EL (cell line): ENCODE measurements at places on chromosomes 2 and 18.

GRCh38 chr2:66156171-66156570 is 278.8 kb upstream of the MEIS1 start:
- no peak for DNase-seq

DNA sequence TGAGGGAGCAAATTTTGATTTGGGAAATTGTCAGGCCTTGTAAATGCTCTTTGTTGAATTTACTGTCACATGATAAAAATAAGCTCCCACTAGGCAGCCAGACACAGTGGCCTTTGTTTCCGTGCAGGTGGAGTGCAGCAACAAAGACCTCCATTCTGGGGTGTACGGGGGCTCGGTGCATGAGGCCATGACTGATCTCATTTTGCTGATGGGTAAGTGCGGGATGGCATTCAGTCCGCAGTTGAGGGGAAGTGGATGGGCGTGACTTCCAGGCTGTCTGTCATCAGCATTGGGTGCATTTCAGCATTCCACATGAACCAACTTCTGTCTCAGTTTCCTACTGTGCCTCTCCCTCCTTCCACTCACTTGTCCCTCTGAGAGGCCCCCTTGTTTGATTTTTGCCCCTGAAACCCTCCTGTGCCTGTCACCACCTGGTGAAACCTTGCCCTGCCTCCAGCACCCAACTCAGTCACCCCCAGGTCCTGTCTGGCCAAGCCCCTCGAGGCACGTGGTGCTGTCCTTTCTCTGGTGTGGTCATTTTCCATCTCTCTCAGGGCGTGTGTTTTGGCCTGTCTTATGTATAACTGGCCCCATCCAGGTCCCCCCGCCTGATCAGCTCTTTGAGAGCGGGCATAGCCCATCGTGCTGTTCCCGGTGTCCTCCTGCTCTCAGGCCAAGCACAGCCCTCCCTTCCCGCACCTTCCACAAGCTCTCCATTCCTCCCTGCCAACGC is 16.3 kb downstream of the CNDP2 start:
- no peak for DNase-seq

- no peak for DNase-seq
Measured at GRCh38 chr2:44718431-44718830, 223.1 kb upstream of the SIX3 start.

- no peak for DNase-seq
Measured at GRCh38 chr18:13260935-13261640, 42.5 kb downstream of the LDLRAD4 start.

DNA sequence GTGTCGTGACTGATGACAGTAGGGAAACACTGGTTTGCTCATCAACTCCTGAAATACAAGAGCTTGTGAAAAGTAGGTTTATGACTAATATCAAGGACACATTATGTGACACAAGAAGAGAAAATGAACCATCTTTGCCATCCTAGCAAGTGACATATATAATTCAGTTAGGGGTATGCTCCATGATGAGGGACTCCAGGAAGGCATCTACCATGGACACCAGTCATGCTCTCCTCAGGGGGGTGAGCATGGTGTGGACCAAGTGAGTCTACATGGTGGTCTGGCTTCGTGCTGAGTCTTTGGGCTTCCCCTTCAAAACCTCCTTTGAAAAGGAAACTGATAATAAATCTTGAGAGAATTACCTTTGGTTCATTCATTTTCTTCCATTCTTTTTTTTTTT is 11.7 kb upstream of the SERPINB5 start:
- no peak for DNase-seq

DNA sequence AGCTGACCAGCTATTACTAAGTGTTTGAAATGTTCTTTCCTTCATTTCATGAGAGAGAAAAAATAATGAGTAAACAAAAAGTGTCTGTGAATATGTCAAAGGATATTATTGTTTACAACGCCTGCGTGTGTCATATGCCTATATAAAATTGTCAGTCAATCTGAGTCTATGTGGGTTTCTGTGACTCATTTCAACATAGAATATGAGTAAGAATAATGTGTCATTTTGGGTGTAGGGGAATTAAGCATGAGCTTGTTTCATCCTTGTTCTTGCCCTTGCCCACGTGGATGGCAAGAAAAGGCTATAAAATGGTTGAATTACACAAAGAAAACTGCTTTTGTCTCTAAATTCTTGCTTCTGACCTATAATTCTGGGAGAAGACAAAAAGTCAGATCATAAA is 466.0 kb downstream of the PTH2R start:
- no peak for DNase-seq

DNA sequence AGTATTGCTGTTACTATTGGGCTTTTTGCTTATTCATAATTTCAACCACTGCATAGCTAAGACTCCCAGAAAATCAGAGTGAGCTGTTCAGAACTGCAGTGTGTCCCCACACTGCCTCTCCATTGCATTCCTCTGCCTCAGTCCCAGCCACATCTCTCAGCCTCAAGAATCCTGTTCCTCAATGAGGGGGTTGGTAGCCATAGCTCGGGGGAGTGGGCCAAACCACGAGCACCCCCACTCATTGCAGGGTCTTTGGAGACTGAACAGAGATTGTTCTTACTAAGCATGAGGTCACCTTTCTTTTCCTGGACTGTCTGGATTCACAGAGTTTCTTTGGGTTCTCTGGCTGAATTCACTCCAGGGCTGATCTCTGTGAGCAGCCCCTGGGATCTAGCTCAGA is 161.1 kb downstream of the GFPT1 start:
- DNase-seq: no peak

DNA sequence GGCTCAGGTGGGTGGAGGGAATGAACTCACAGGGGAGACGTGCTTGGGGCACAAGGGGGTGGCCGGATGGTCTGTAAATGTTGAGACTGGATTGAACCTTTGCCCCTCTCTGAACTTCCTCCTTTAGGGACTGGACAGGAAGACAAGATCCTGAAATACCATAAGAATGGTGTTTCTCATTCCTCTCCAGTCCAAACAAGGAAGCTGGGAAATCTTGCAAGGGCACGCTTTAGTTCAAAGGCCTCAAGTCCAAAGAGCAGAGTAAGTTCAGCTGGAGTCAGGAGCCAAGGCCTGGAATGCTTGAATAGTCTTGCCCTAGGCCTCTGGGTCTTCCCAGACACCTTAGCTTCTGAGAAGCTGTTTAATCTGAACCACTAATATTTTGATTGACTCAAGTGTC is 52.4 kb upstream of the SIX3 start:
- DNase-seq: no peak

DNA sequence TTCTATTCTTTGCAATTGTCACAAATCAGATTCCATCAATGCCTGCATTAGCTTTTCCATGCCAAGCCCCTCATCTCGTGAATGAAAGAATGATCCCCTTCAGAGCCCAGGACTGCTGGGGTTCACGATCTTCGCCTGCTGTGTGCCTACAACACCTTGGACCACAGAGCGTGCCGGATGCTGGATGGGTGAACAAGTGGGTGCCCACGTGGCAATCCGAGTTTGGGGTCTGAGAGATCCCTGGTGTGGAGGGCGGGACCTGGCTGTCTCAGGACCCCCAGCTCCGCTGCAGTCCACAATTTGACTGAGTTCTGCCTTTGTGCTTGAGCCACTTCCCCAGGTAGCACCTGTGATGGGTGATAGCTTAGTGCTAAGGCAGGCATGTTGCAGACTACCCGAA is 317.0 kb downstream of the GALR1 start:
- DNase-seq: no peak

DNA sequence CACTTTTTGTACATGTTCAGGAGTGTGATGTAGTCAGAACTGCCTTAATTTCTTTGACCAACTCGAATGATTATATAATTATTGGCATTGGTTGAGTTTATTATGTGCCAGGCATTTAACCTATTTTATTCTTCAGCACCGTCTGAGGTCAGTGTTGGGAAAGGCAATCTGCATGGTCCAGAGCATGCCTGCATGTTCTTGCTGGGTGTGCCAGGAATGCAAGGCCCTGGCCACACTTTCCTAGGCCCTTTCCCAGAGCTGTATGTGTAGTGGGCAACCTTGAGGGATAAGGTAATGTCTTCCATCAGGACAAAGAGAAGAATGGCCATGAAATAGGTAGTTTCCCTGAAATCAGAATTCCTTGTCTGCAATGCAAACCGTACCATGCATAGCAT is 9.7 kb upstream of the SNRNP200 start:
- no peak for DNase-seq

GRCh38 chr2:85534099-85534498 is 4.9 kb upstream of the MAT2A start:
- DNase-seq: no peak

- no peak for DNase-seq
Measured at GRCh38 chr2:128716299-128716721, 397.6 kb upstream of the HS6ST1 start.

GRCh38 chr2:143390171-143390570 is 261.0 kb downstream of the ARHGAP15 start:
- no peak for DNase-seq

GRCh38 chr2:159982270-159982669 is 80.1 kb downstream of the PLA2R1 start:
- peak; percentile 63 for DNase-seq

GRCh38 chr18:79509536-79509930 is 113.8 kb downstream of the NFATC1 start:
- DNase-seq: no peak

DNA sequence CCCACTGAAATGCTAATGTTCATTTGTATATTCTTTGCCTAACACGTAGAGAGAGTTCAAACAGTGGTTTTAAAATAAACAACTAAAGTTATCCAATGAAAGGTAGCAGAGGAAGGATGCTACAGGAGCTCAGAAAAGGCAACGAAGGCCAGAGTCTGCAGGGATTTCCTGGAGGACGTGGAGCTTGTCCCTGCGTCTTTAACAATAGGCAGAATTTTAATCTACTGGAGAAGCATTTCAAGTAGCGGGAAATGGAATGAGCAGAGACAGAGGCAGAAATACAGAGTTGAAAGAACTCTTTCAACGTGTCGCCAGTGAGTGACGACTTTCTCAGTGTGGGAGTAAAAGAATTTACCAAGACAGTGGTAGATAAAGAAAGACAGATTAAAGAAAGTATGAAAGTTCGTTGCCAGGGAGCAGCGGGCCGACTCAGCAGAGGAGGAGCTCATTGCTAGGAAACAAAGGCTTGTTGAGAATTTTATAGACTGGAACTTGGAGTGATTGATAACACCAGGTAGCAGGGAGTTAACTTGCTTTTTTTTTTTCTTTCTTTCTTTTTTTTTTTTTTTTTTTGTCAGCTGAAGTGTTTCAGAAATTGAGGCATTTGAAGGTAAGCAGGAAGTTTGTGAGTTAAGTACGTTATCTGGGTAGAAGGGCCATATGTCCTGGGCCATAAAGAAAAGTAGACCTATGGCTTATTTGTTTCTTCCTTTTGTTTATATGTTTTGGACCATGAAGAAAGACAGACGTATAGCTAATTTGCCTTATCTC is 625 bp upstream of the NBAS start:
- peak; percentile 34 for DNase-seq

- no peak for DNase-seq
Measured at GRCh38 chr2:197879812-197880408, 75.5 kb downstream of the PLCL1 start.

DNA sequence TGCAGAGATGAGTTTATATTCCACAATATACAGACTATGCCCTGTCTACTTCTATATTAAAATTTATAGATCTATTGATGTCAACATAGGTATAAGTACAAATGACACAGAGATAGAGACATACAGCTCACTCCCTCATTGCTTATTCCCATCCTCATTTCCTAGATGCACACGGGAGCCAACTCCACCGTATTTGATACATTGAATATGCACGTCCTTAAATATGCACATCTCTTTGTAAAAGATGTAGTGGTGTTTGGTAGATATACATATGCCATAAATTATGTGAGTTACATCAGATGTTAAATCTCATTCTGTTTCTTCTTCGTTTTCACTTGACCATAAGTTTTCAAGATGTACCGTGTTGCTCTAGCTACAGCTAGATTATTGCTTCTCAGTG is 179.2 kb upstream of the RAB6C start:
- no peak for DNase-seq

GRCh38 chr18:77079954-77080682 is 52.5 kb downstream of the MBP start:
- no peak for DNase-seq

- DNase-seq: no peak
Measured at GRCh38 chr2:161988589-161988988, 85.4 kb downstream of the DPP4 start.

- no peak for DNase-seq
Measured at GRCh38 chr2:197620133-197620532, 55.3 kb downstream of the RFTN2 start.

DNA sequence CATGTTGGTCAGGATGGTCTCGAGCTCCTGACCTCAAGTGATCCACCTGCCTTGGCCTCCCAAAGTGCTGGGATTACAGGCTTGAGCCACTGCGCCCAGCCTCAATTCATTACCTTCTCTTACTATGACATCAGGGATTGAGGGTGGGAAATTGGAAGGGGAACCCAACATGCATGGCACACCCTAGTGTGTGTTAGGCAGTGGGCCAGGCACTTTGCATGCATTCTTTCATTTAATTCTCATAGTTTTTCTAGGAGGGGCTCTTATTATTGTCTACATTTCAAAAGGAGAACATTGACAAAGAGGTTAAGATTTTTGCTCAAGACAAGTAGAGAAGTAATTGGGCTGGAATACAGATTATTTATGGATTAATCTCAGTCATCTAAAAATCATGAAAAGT is 10.9 kb upstream of the DNAJB2 start:
- no peak for DNase-seq

- no peak for DNase-seq
Measured at GRCh38 chr2:67340133-67341011, 56.8 kb upstream of the ETAA1 start.

DNA sequence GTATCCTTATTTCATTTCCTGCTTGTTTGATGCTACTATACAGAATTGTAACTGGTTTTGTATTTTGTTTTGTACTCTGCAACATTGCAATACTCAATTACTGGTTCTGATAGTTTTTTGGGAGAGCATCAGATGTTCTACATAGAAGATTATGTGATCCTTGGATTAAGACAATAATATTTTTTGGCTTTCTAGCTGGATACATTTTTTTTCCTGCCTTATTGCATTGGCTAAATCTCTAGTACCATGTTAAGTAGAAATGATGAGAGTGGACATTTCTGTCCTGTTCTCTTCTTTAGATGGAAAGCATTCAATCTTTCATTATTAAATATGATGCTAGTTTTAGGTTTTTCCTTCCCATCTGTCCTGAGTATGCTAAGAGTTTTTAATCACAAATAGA is 523.5 kb downstream of the ARHGAP15 start:
- DNase-seq: no peak

DNA sequence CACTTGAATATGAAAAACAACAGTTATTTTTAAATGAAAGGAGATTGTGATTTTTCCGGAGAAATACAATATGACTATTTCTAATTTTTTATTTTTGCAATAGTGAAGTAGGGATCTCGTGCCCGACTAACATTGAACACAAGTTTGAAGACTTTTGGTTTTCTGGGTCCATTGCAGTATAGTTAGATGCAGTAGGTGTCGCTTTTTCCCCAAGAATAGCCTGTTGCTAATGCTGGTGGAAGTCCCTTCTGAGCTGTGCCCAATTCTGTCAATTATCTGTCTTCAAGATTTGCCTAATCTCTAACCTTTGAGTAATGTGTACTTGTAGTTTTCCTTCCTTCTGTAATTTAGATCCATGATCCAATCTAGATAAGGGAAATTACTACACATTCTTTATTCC is 36.5 kb downstream of the SEMA4F start:
- peak; percentile 71 for DNase-seq
